ENCODE measurements at places on chromosomes 4 and X.
A peak's percentile ranks its signal among the peaks of the same experiment; 100 is the strongest.

- no peak for DNase-seq
Measured at GRCh38 chrX:118221270-118221669, 104.7 kb upstream of the KLHL13 start.

DNA sequence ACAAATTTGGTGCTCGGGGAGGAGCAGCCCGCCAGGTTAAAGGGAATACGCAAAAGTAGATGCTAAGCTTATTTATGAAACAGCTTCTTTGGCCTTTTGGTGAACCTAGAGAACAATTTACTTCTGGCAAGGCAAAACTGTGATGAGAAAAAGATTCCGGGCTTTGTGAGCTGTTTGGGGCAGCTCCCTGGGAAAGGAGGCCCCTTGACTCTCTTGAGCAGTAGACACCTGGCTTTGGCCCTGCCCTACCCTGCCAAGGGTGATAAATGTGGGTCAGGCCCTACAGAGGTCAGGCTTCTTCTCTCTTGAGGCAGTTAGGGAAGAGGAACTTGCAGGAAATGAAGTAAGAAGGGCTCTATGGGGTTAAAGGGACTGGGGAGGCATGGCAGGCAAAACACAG lies 509.6 kb downstream of the MID1IP1 start:
- DNase-seq = no peak

DNA sequence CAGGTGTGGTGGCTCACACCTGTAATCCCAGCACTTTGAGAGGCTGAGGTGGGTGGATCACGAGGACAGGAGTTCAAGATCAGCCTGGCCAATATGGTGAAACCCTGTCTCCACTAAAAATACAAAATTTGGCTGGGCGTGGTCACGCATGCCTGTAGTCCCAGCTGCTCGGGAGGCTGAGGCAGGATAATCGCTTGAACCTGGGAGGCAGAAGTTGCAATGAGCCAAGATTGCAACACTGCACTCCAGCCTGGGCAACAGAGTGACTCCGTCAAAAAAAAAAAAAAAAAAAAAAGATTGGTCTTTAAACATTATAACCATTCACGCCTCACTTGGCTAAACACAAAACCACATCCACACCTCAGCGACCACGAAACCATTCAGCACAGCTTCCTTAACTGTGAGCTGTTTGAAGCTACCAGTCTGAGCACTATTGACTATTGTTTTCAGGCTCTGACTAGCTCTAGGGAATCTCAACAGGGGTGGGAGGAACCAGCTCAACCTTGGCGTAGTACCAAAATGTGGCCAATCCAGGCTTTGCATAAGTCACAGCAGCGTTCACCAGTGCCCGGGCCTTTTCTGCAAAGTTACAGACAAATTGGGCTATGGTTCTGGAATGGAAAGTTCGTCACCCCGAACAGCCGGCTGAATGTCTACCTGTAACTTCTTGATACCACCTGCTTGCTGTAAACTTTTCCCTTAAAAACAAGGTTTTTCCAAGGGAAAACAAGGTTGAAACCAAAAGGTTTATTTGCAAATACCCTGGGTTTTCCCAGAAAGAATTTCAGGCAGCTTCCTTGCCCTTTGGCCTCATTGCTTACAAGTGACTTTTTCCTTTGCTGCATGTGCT lies 73.6 kb upstream of the DHX15 start:
- DNase-seq = peak; percentile 78

DNA sequence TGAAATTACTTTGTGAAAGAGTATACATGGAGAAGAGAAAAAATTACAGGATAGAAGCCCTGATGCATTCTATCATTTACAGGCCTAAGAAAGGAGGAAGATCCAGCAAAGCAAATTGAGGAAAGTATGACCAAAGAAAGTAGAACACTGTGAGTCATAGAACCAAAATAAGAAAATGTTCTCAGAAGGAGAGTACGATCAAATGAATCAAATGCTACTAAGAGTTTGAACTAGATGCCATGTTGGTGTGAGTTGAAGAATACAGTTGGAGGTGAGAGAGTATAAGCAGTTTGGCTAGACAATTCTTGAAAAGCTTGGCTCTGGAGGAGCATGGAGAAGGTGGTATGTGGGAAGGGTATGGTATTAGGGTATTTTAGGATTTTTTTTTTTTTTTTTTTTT lies 161.8 kb downstream of the RPA4 start:
- no peak for DNase-seq

GRCh38 chr4:94621491-94622080 lies 136.2 kb upstream of the BMPR1B start:
- peak; percentile 43 for DNase-seq

- DNase-seq = no peak
Measured at GRCh38 chr4:26308568-26308967, 12.2 kb upstream of the RBPJ start.

GRCh38 chrX:56932106-56932505 lies 63.2 kb downstream of the SPIN3 start:
- no peak for DNase-seq

- no peak for DNase-seq
Measured at GRCh38 chr4:66376921-66377320, 706.6 kb upstream of the EPHA5 start.

DNA sequence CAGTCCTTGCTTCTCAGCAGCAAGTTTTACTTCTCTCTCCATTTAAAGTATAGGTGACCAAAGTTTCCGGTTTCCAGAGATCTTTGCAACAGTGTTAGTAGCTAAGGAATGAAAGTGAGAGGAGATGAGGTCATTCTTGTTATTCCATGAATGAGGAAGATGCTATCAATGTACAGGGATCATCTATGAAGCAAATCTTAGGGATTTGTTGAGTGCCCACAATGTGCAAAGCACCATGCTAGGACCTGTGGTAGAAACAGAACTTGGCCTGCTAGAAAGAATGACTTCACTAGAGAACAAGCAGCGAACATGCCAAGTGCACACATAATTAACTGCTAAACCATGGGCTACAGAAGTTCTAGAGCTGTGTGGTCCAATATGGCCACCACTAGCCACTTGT lies 112.5 kb downstream of the MID1 start:
- no peak for DNase-seq

DNA sequence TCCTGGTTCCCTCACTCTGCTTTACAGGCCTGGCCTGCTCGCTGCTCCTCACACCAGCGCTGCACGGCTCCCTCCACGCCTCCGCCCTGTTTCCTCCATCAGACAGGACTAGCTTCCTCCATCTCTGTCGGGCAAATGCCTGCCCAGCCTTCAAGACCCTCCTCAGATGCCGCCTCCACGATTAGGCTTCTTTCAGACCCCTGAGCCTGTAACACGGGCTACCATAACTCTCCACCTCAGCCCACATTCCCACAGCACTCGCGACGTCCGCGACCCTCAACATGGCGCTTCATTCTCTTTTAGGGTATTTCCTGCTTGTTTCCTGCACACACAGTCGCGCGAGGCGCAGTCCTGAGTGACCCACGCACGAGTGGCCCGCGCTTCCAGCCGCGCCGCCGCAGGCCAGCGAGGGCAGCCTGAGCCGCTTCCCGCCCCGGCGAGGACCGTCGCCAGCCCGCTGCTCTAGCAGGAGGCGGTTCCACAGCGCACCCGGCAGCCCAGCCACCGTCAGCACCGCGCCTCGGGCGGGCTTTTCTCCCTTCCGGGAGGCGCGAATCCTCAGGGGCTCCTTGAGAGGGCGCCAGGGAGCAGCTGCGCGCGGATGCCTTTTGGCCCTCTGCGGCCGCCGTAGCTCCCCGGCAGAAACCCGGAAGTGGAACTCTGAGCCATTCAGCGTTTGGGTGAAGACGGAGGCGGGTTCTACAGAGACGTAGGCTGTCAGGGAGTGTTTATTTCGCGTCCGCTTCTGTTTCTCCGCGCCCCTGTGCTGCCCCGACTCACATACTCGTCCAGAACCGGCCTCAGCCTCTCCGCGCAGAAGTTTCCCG lies at the start of gene FRG1:
Gene FRG1, plus strand, starts transcription at position 695 of the 827 bp plus-strand sequence. CDS start 138 bp downstream, outside the sequence.
- peak; percentile 92 for DNase-seq

GRCh38 chr4:1192091-1192492 lies 19.7 kb upstream of the SPON2 start:
- peak; percentile 70 for DNase-seq

DNA sequence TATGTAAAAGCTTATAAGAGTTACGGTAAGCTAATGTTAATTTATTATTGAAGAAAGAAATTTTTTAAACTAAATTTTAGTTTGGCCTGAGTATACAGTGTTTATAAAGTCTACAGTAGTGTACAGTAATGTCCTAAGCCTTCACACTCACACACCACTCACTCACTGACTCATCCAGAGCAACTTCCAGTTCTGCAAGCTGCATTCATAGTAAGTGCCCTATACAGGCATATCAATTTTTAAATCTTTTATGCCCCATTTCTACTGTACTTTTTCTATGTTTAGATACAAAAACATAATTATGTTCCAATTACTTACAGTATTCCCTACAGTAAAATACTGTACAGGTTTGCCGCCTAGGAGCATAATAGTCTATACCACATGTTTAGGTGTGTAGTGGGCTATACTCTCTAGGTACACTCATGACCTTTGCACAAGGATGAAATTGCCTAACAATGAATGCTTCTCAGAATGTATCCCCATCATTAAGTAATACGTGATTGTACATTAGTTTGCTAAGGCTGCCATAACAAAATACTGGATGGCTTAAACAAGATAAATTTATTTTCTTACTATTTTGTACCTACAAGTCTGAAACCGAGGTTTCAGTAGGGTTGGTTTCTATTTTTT lies 333.8 kb upstream of the PCDH7 start:
- DNase-seq = no peak

GRCh38 chr4:52611030-52611555 lies 48.0 kb downstream of the USP46 start:
- no peak for DNase-seq

GRCh38 chr4:26931451-26931850 lies 70.8 kb downstream of the STIM2 start:
- no peak for DNase-seq

GRCh38 chr4:105637408-105638176 lies 70.9 kb downstream of the INTS12 start:
- no peak for DNase-seq

GRCh38 chr4:69322055-69322454 lies 41.8 kb downstream of the UGT2B28 start:
- no peak for DNase-seq

GRCh38 chrX:2967584-2967983 lies 38.4 kb upstream of the ARSD start:
- DNase-seq = no peak

- DNase-seq = no peak
Measured at GRCh38 chrX:1658071-1658491, 43.2 kb downstream of the ASMT start.

- no peak for DNase-seq
Measured at GRCh38 chr4:143353797-143354196, 17.1 kb downstream of the GAB1 start.

GRCh38 chr4:7680106-7680505 lies 245.4 kb upstream of the PSAPL1 start:
- DNase-seq = no peak

DNA sequence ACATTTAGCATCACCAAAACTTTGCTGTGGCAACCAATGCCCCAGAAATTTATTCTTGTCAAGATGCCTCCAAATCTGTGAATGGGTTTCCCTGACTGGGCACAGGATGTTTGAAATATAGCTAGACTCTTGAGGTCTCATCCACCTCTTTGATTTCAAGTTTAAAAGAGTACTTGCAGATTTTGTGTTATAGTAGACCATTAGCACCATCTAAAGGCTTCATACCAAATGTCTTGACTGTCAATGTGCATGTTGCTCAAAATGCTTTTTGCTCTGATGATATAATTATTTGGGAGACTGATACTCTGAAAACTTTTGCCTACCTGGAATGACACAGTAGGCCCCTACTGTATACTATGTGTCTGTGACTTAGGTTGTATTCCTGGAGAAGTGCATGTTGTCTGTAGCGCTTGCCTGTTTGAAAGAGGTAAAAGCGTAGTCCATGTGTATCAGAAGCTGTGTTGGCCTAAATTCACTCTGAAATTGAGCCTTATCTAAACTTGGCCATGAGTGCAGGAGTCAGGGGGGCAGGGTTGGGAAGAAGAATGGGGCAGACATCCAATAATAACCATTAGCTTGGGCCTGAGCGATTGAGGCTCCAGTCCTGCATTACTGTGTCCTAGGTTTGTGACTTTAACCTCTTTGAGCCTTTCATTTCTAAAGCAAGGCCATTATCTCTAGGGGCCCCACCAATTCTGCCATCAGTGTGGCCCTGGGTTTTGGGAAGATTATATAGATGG lies 33.8 kb downstream of the NDP start:
- no peak for DNase-seq

GRCh38 chr4:187017147-187017546 lies 293.5 kb upstream of the FAT1 start:
- DNase-seq = no peak

DNA sequence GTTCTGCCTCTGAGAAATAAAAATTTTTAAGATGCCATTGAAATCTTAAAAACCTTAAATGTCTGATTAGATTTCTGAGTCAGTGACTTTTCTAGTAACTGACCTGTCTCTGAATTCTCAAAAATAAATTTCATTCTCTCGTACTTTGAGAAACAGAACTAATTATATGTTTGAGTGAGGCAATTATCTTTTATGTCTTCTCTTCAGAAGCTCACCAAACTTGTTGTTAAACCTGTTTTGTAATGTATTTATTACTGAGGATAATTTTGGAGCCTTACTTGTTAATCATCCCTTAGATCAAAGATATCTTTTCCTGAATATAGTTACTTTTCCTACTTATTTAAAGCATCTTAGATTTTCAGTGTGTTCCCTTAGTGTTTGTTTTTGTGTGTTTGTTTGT lies 64.5 kb upstream of the MMAA start:
- DNase-seq = no peak

GRCh38 chr4:6815029-6815836 lies 32.7 kb downstream of the KIAA0232 start:
- no peak for DNase-seq

GRCh38 chr4:114890773-114891172 lies 222.6 kb downstream of the NDST4 start:
- DNase-seq = no peak

- no peak for DNase-seq
Measured at GRCh38 chr4:22473268-22473667, 42.6 kb downstream of the ADGRA3 start.

- DNase-seq = no peak
Measured at GRCh38 chr4:127896069-127896468, 15.4 kb downstream of the PLK4 start.

DNA sequence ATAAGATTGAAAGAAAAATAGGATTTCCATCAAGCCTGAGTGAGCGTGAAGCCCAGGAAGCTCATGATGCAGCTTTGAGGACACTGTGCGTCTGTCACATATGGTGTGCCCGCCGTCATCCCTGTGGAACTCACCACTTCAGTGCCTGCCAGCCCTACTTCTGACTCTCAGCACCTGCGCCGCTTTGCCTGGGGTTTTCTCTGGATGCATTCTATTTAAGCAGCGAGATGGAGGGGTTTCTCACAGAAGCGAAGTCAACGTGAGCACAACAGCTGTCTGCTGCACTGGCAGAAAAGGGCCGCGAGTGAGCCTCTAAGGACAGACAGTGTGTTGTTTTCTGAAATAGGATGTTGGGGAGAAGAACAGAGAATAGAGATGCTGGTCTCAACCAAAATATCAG lies 6.2 kb upstream of the TMEM128 start:
- no peak for DNase-seq

DNA sequence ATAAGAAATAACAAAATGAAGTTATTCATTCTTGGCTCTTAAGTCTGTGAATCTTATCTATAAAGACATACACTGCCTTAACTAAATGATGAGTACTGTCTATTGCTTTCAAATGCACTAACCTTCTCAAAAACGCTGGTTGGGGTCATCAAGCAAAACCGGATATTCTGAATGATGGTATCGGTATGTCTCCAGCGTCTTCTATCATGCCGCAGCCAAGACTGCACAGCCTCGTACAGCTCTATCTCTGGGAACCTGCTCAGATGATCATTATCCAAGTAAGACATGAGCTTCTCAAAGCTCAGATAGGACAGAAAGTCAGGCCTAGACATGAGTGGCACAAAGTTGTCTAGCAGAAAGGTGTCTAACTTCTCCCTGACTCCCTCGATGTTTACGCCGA lies 21.1 kb downstream of the KLHL15 start:
- no peak for DNase-seq

- peak; percentile 91 for DNase-seq
Measured at GRCh38 chr4:140343303-140343702, 30.1 kb upstream of the SCOC start.

All from LoVo (cell line).